SW 1271 (cell line): ENCODE measurements at places on chromosomes 5 and 9.

DNA sequence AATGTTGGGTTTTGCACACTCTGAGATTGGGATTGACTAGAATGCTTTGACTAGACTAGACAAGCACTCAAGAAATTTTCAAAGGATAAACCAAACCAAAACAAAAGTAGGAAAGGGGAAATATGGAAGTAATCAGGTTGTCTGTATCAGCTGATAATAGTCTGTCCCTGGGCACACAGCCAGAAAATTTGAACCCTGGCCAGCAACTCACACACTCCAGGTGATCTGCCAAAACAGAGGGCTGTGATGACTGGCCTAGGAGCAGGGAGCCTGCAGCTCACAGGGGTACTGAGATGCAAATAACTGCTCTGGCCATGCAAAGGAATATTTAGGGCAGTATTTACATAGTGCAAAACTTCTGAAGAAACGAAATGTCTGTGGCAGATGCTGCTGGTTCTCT lies 112.3 kb upstream of the SMIM23 start:
- DNase-seq = no peak

- no peak for DNase-seq
These were observed 11.0 kb upstream of the RNU6ATAC start for GRCh38 chr9:134175291-134175807.

GRCh38 chr5:40679913-40680681 lies at the start of gene PTGER4:
PTGER4 (plus strand) TSS chr5:40679915; CDS start chr5:40680994, 1,079 bp downstream.
- peak; percentile 35 for DNase-seq

DNA sequence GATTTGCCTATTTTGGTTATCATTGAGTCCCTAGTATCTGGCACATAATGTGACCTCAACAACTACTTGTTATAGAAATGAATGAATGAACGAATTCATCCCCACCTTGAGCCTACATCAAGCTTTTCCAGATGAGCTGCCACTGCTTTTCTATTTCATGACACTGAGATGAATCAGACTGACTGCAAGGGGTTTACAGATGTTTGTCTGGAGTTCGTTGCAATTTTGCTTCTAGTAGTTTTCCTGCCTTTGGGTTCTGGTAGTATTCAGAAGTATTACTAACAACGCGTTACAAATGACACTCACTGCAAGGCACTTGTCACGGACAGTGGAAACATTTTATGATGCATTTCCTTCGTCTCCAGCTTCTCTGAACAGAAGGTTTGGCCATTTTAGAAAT lies 222.3 kb downstream of the CD180 start:
- DNase-seq = no peak

DNA sequence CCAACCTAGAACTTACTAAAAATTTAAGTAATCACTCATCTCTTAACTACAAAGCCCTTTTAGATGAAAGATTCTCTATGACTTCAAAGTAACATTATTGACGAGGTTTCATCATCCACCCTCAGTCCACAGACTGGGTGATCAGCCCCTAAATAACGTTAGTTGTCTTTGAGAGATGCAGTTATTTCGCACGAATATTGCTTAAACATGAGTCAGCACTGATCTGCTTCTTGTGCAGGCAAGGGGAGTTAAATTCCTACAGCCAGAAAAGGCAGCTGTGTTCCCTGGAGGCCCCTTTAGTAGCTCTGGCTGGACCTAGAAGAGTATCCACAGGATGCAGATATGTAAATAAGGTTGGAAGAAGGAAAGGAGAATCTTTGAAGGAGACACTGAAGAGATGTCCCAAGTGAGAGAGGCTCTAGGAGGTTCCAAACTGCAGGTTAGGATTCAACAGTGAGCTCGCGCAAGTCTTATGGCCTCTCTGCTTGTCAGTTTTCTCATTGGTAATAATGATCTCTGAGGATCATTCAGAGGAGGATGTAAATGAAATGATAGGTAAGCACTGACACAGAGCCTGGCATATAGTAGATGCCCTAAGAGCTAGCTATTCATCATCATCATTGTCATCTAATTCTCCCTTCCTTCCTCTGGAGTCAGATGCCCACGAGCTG lies 122.2 kb upstream of the MAN2A1 start:
- no peak for DNase-seq
